ENCODE measurements at places on chromosomes 4 and X.

GRCh38 chr4:189177130-189177529 is 763.5 kb upstream of the FRG1 start:
- no peak for DNase-seq

DNA sequence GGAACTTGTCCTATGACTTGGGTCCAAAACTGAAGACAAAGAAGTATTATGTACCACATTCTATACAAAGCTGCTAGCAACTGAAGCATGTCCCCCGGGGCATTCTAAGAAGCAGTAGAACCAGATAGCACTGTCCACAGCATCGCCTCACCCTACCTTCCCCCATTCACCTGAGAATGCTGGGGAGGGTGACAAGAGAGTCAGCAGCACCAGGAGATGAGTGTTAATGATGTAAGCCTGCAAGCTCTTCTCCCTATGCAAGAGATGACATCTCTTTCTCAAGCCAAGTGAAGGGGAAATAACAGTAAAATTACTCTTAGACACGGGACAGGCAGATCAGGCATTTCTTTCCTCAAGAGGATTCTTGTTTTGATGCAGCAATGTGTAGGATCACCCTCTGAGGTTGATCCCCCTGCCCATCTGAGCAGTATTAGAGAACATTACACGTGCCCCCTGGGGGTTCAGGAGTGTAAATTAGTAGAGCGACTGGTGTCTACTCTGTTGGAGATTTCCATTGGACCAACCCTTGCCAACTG is 13.9 kb upstream of the TLR1 start:
- no peak for DNase-seq

DNA sequence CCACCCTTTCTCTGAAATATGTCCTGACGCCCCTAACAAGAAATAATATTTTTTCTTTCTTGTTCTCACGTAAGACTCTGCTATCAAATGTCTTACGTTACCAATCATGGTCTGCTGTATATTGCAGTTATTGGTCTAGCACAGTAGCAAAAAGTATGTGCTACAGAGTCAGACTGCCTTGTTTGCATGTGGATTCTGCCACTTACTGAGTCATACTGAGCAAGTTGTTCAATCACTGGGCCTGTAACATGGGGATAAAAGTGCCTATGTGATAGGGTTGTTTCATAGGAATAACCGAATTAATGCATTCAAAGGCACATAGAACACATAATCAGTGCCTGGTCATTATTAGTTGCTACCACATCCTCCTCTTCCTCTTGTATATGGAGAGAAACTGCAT is 14.1 kb downstream of the RPGR start:
- DNase-seq: no peak

DNA sequence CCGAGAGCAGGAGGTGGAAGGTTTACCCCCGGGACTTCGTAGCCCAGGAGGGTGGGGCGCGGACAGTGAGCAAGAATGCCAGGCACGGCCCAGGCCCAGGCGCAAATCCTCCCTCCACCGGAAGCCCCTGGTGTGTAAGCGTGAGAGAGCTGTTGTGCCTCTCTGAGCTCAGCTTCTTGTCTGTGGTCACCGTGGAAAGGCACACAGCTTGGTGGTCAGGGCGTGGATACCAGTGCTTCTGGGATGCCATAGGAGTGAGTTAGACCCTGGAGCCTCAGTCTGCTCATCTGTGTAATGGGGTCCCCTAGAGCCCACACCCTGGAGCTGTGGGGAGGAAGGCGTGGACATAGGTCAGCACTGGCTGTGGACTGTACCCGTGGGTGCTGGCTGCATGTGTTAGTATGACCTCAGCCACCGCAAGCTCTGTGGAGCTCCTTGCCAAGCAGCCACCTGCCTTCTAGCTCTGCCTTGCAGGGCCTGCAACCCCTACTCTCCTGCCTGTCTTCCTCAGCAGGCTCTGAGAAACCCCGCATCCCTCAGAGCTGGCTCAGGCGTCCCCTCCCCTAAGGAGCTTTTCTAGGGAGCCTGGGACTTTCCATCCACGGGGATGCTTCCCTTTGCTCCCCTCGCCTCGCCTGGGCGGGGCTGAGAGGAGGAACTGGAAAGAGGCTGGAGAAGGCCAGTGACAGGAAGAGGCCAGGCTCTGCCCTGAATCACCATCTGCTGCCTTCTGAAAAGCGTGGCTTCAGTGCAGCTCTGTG is 28.0 kb upstream of the AFAP1 start:
- no peak for DNase-seq

DNA sequence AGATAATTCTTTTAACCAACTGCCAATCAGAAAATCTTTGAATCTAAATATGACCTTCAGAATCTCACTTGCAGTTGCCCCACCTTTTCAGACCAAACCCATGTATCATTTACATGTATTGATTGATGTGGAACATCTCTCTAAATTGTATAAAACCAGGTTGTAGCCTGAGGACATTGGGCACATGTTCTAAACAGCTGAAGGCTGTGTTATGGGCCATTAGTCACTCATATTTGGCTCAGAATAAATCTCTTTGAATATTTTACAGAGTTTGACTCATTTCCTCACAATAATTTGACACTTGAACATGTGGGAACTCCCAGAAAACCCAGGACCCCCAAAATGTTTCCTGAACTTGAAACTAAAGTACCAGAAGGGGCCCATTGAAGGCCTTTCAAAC is 58.7 kb downstream of the UGT2B10 start:
- no peak for DNase-seq

DNA sequence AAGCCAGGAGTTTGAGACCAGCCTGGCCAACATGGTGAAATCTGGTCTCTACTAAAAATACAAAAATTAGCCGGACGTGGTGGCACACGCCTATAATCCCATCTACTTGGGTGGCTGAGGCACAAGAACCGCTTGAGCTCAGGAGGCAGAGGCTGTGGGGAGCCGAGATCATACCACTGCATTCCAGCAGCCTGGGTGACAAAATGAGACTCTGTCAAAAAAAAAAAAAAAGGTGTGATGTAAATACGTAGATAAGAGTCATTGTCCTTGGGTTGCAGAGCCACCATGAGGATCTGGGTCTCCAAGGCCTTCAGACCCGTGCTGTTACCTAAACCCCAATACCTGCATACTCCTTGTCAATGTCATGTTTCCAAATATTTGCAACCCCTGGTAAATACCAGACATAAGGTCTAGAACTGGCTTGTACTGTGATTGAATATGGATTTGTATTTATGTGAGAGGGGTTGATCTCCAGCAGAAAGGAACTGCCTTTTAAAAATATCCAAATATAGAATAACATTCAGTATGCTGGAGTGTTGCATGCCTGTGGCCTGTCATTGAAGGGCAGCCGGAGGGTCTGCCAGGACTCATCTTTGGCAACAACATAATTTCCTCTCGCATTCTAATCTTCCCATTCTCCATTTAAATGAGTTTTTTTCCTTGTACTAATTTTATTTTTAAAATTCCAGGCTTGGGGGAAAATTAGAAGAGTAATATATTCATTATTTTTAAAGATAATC is 40.4 kb downstream of the ATXN3L start:
- DNase-seq: no peak

DNA sequence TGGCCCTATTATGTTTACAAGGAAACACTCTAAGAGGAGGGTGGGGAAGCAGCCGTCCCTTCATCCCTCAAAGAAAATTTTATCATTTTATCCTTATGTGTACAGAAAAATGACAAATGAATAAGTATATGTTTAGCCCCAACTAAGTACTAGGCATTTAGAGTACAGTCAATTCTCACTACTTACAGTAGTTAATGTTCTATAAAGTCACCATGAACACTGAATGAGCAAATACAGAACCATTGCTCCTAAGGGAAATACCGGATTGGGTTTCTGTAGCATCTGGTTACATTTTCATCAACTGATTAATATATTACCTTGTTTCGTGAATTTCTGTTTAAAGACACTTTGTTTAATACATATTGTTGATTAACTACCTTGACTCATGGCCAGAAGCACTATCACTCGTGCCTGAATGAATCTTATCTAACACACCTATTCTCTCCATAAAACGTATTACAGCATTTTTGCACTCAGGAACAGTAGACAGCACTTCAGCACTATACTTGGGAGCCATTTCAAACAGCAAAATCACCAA is 109.3 kb downstream of the ASB9 start:
- no peak for DNase-seq

GRCh38 chr4:1660948-1661677 is 23.0 kb downstream of the FAM53A start:
- no peak for DNase-seq

DNA sequence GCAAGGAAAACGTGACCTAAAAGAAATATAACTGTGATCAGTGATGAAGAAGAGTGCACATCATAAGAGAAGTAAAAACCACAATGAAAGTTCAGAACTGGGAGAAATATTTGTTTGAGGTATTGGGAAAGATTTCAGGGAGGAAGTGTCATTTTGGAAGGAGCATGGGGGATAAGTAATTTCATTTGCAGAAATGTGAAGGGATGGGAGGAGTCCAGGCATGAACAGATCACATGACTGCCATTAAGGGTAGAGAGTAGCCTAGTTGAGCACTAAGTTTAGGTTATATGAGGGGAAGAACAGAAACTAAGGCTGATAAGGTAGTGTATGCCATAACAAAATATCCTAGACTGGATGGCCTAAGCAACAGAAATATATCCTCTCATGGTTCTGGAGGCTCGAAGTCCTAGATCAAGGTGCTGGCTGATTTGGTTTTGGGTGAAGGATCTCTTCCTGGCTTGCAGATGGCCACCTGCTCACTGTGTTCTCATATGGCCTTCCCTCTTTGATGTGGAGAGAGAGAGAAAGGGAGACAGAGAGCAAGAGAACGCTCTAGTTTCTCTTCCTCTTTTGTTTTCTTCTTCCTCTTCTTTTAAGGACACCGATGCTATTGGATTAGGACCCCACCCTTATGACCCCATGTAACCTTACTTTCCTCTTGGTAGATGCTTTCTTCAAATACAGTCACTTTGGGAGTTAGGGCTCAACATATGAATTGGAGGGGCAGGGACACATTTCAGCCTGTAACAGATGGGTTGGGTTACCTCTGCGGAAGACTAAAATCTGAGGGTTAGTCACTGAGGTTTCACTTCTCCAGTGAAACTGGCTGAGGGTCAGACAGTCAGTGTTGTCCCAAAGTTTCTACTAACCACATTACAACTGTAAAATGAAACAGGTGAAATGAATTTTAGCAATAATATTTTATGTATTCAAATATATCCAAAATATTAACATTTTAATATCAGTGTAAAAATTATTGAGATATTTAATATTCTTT is 77.9 kb downstream of the EGF start:
- DNase-seq: no peak

GRCh38 chrX:110450050-110450449 is 91.4 kb downstream of the RTL9 start:
- DNase-seq: peak; percentile 63

All from hypothalamus (tissue), 51 donors.